Activated T-cell treated with anti-CD3 and anti-CD28 coated beads for 24 hours (primary cell): ENCODE measurements at places on chromosomes 7 and 10.

DNA sequence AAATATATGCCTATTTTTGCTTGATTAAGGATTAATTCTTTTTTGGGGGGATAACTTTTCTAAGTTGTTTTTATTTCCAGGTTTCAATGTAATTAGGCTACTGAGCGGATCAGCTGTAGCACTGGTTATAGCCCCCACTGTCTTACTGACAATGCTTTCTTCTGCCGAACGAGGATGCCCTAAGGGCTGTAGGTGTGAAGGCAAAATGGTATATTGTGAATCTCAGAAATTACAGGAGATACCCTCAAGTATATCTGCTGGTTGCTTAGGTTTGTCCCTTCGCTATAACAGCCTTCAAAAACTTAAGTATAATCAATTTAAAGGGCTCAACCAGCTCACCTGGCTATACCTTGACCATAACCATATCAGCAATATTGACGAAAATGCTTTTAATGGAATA, 1.0 kb downstream of the LRRTM3 start:
- DNase-seq: no peak

DNA sequence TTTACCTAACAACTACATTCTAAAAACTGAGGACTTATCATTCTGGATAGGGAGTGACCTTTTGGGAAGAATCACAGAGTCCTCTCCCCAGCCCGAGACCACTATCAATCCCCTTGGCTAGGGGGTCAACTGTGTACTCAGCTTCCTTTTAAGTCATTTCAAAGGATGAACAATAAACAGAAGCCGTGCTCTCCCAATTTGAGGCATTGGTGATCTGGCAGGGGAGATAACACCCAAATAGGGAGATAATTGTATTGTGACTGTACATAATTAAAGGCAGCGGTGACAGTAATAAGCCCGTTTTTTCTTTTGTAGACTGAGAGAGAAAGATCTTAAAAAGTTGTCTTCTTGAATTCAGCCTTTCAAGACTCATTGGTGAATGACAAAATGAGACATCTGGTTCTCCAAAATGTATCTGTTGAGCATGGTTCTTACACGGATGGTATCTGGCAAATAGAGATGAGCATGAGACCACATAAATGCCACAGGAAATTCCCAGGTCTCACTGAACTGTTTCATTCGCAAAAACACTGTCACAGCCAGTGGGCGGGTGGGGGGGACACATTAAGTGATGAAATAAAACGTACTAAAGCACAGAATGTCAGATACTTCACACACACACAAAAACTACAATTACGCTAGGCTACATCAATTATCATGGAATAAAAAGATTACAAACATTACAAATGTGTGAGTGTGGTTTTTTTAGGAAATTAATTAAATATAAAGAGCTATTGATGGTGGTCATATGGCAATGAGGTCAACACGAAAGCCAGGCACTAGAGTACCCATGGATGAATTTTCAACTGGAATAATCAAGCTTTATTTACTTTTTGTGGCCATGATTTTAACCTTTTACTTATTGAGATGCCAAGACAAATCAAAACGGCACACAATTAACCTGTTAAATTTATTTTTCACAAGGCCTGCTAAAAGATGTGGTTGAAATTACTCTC, 108.4 kb downstream of the HIPK2 start:
- no peak for DNase-seq

GRCh38 chr10:112769081-112769480, 181.0 kb upstream of the TCF7L2 start:
- no peak for DNase-seq

DNA sequence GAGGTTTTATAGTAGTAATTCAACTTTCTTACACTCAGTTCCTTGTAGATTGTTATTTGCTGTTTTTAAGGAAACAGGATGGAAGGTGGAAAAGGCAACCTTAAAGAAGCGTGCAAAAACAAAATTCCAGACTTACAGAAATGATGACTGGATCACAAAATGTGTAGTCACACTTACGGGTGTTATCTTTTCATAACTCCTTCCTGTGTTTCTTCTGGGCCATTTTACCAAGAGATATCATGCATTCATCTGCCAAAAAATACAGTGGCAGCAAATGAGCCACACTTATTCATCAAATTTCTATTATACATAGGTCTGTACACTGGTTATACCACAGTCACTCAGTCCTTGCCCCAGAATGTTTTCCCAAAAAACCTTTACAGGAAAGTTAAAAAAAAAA, 94.3 kb upstream of the IL6 start:
- no peak for DNase-seq

- DNase-seq: no peak
These were observed 37.4 kb downstream of the DNAJC9 start for GRCh38 chr10:73209705-73210104.
